T-helper 2 cell (primary cell): ENCODE measurements at places on chromosomes 11 and 22.

DNA sequence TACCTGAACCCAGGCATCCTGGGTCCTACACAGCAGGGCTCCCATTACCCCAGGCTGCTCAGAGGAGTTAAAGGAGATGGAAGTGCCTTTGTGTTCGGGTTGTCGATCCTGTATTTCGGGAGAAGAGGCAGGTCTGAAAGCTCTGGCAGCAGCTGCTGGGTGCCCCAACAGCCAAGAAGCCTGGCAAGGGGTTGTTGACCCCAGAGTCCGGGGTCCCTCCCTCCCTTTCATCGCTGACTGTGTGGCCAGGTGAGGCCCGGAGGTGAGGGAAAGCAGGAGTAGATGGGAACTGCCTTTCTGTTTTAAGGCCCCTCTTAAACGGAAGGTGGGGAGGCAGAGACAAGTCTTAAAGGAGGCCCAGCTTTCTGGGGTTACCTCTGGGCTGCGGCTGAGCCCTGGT lies 106.0 kb upstream of the SYT13 start:
- DNase-seq = no peak

DNA sequence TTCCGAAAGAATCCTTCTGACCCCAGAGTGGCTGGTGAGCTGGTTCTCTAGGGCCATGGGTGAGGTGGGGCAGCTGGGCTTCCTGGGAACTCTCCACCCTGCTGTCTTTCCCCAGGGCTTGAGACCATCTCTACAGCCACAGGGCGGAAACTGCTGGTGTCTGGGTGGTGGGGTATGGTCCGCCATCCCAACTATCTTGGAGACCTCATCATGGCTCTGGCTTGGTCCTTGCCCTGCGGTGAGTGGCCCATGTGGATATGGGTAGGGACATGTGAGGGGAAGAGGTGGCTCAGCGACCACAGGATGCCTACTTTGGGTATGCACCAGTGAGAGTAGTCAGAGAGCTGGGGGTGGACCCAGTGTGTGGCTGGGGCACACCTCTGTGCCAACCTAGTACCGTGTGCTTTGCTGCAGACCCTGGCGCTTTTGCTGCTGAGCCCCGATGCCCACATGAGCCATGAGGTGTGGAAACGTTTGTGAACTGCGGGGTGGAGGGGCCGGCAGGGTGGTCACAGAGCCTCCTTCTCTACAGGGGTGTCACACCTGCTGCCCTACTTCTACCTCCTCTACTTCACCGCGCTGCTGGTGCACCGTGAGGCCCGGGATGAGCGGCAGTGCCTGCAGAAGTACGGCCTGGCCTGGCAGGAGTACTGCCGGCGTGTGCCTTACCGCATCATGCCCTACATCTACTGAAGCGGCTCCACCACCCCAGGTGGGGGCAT lies 2.0 kb downstream of the ZNHIT2 start:
- no peak for DNase-seq

GRCh38 chr11:56848141-56848809 lies 99.8 kb upstream of the OR9G4 start:
- no peak for DNase-seq

DNA sequence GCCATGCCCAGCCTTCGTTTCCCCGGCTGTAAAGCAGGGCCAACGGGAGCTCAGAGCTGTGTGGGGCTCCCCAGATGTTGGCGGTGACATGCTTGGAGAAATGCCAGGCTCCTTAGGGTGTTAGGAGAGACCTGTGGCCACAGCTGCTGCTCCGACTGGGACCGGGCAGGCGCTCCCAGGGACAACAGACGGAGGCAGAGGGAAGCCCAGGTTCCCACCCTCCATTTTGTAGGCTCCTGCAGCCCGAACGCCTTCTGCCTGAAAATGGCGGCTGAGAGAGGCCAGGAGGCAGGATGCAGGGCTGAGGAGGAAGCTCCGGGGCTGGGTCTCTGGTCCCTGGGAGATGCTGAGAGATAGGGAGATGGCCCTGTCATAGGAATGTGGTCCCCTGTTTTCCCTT lies 10.0 kb downstream of the CD6 start:
- DNase-seq = peak; percentile 63

GRCh38 chr11:43806976-43807375 lies 73.7 kb upstream of the ALKBH3 start:
- DNase-seq = no peak

DNA sequence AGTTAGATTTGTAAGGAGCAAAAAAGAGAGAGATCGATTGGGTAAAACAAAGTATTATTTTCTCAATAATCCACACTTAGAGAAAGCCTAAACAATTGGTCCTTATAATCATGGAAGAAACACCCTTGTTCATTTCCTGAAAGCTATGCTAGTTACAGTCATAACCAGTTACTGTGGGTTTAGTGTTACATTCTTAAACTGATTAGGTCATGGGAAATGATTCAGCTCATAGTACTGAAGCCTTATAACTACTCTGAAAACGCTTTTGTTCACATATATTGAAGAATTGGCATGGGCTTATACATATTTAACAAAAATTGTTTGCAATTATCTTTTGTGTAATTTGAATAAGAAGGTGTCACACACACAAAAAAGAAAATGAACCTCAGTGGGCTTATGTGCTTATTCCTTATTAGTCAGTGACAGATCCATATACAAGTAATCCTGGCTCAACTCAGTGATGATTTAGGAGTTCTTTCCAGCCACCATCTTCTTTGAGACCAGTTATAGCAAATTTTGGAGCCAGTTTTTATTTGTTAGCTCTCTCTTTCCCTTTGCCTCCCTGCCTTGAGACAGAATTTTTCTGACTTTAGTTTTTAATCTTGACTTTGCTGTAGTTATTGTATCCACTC lies 198.5 kb upstream of the CTSC start:
- DNase-seq = peak; percentile 58
